ENCODE measurements at places on chromosomes 3 and 15.

- no peak for DNase-seq
Measured at GRCh38 chr15:83118291-83118827, 10.9 kb downstream of the TM6SF1 start.

- no peak for DNase-seq
Measured at GRCh38 chr3:129001806-129002572, 885 bp downstream of the EFCC1 start.

DNA sequence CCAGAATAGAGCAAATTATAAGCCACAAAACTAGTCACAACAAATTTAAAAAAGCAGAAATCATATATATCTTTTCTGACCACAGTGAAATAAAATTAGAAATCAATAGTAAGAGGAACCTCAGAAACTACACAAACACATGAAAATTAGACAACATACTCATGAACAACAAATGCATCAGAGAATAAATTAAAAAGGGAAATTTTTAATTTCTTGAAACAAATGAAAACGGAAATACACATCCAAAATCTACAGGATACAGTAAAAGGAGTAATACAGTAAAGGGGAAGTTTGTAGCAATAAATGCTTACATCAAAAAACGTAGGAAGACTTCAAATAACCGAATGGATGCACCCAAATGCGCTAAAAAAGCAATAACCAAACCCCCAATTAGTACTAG, 19.2 kb downstream of the NME9 start:
- no peak for DNase-seq

DNA sequence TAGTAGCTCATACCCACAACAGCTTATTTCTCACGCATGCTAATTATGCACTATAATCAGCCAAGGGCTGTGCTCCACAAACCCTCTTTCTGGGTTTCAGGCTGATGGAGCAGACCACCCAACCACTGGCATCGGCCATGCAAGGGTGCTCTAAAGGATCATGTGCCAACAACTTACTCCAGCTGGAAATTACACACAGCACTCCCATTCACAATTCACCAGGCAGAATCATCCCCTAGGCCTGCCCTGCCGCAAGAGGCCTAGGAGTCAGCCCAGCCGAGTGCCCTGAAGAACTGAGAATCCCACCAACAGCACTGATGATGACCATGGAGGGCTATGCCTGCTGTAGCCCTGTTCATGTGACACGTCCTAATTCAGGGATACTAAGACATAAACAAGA, 216.2 kb upstream of the CHRNA7 start:
- no peak for DNase-seq

DNA sequence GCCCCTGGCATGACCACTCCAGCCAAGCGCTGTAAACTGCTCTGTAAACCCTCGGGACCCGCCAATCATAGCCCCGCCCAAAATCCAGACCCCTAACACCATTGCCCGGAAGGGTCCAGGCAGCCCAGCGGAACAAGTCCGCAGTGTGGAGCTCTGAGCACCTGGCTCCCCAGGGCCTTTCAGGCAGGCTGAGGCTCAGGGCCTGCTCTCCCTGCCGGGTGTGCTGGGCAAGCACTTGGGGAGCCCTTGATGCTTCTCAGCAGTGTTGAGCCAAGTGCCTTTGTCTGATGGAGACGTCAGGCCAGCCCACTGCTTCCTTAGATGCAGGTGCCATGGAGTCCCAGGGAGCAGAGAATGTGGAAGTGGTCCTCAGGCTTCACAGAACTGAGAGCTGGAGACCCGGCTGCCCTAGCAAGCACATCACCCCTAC, 106.2 kb downstream of the TLE3 start:
- no peak for DNase-seq

GRCh38 chr15:33157371-33158037, 37.0 kb downstream of the FMN1 start:
- DNase-seq: no peak

- no peak for DNase-seq
Measured at GRCh38 chr15:77015646-77016320, 20.9 kb downstream of the PSTPIP1 start.

GRCh38 chr3:16260046-16260445, 4.7 kb downstream of the DPH3 start:
- no peak for DNase-seq

DNA sequence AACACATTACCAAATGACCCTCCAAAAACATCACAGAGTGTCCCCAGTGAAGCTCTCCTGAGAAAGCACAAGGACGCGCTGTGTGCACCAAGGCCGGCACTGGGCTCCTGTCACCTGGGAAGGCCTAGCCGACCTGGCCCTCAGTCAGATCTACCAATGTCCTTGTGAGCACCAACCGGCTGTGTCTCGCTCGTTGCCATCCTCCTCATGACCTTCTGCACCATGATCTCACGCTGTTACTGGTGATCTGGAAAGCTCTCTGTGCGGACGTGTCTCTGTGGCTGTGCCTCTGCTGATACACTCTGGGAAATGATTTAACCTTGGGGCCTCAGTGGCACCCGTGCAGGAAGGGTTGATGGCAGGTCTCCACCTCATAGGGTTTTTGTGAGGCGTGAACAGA, 24.2 kb downstream of the ZXDC start:
- no peak for DNase-seq

GRCh38 chr3:12181806-12182205, 23.1 kb upstream of the TIMP4 start:
- DNase-seq: no peak

DNA sequence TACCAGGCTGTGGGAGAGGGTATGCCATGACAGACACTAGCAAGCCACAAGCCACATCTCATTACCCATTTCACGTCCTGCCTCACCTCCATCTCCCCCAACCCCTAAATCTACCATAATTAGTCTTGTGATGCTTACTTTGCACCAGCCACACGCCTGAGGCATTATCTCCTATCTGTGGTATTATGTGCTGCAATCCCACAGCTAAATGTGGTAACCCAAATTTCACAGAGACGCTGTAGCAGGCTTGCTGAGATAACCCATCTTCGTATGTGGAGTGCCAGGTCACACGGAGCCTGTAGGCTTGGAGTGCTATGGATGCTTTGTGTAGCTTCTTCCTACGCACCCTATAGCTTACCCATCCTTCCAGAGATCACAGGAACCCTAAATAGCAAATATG, 256.7 kb upstream of the KCNH8 start:
- DNase-seq: no peak

DNA sequence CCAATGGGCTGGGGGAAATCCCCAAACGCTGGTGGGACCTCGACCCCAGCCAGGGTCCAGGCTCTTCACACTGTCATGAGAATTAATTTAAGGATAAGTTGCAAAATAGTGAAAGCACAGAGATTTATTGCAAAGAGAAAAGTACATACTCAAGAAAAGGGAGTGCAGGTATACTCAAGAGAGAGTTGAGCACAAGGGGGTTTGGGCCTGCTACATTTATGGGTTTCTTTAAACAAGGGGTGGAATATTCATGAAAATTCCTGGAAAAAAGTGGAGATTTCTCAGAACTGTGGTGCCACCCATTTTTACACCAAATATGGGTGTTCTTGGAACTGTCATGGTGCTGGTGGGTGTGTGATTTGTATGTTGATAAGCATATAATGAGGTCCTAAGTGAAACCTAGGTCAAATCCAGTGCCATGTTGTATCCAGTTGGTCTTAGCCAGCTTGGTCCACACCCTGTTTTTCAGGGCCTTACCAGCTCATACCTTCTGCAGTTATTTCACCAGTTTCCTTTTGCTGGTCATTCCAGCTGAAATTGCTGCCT, 32.6 kb upstream of the NEO1 start:
- no peak for DNase-seq

DNA sequence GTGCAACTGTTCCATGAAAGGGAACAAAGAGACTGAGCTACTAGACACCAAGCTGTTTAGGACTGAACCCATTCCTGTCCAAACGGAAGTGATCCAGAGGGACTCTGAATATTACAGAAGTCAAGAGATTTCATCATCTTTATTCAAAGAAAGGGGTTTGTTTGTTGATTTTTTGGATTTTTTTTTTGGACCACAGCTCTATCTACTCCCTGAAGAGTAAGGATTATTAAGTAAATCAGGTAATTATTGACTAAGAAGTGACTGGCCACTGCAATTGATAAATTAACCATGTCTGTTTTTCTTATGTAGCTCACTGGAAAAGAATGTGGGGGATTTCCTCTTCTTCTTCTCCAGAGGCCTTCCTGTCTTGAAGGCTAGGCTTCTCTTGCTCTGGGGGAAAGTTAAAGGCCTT, 146.6 kb upstream of the TPM1 start:
- DNase-seq: peak; percentile 95

DNA sequence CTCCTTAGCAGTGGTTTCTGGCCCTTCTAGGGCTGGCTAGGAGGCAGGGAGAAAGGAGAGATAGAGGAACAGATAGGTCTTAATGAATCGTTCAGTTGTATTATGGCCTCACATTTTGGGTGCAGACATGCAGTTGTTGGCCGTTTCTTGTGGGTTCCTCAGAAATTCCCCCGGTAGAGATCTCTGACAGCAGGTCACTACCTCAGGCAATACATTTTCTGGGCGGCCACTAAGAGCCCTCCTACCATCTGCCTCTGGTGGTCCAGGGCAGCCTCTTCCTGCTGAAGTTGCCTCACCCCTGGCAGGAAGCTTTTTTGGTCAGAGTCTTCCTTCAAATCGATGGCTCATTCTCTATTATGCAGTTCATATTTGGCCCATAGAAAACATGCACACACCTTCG, 266.1 kb downstream of the SV2B start:
- no peak for DNase-seq

DNA sequence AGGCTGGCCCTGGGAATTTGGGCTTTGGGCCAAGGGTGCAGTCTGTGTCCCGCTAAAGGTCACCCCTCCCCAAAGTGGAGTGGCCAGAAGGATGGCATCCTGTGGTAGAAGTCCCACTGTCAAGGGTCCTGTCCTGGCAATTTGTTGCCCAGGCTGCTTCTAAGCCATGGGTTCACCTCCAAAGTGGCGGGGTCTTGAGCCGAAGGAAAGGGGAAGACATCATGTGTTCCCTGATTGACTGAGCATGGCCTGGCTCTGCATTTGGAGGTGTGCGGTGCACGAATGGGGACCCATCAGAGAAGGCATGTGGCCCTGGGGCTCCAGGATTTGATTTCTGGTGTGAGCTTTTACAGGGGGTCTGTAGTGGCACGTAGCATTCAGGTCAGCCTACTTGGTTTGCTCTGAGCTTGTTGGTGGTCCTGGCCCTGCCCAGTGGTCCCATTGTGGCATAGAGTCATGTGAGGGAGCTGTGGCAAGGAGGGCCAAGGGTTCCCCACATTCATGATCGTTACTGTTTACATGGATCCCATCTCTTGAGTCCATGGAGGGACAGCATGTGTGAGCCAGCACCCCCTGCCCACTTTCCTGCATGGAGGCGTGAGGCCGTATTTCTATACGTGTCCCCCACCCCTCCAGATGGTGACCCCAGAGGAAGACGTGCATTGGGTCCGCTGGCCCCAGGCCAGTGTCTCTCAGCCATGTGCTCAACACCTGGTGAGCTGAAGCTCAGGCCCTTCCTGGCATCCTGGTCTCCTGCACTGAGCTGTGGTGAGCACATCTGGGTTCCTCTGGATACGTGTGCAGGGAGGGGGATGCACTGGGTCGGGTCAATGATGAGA, 225.1 kb downstream of the SNRPN start:
- no peak for DNase-seq

GRCh38 chr3:195131176-195131575, 139.8 kb downstream of the XXYLT1 start:
- DNase-seq: no peak

All from IMR-90 (cell line).